ENCODE measurements at places on chromosomes 12 and 14.

GRCh38 chr14:90544566-90544965 lies 147.7 kb downstream of the CALM1 start:
- no peak for DNase-seq

- DNase-seq: no peak
Measured at GRCh38 chr14:77986773-77987172, 183.4 kb upstream of the NRXN3 start.

GRCh38 chr12:3931206-3931605 lies 58.0 kb upstream of the PARP11 start:
- no peak for DNase-seq

DNA sequence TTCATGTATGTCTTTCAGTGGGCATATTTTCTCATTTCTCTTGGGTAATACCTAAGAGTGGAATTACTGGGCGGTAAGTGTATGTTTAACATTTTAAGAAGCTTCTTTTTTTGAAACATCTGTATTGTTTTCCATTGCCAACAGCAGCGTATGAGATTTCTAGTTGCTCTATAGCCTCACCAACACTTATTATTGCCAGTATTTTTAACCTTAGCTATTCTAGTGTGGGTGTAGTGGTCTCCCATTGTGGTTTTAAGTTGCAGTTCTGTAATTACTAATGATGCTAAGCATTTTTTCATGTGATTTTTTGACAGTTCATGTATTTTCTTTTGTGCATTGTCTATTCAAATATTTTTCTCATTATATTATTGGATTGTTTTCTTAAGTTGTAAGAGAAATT lies 101.9 kb upstream of the EEA1 start:
- DNase-seq: no peak

GRCh38 chr12:108857158-108857407 lies 300 bp downstream of the SSH1 start:
- no peak for DNase-seq
